ENCODE measurements at places on chromosomes 5 and 9. TPM values are rescaled to one million over a fixed set of nuclear protein-coding genes. Genes with fewer than 3 reads are reported as not detected.

Gene SLC6A19
- total RNA-seq, result not detected

DNA sequence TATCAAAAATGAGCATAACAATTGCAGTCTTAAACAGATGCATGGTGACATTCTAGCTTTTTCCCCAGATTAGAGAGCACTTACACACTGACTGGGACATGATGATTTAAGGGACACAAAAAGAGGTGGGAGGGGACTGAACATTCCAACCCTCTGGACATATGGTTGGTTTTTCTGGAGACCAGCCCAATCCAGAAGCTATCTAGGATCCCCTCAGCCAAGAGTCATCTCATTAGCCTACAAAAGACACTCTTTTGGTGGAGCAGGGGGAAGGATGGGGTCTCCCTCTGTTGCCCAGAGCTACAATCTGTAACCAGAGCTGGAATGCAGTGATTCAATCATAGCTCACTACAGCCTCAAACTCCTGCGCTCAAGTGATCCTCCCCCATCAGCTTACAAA lies 97.3 kb upstream of the IQGAP2 start:
- DNase-seq, result no peak

Gene ADRB2
- total RNA-seq, result 5.8 TPM

Gene PTGS1
- total RNA-seq, result 37.3 TPM

Gene GALNT12
- total RNA-seq, result 0.91 TPM

DNA sequence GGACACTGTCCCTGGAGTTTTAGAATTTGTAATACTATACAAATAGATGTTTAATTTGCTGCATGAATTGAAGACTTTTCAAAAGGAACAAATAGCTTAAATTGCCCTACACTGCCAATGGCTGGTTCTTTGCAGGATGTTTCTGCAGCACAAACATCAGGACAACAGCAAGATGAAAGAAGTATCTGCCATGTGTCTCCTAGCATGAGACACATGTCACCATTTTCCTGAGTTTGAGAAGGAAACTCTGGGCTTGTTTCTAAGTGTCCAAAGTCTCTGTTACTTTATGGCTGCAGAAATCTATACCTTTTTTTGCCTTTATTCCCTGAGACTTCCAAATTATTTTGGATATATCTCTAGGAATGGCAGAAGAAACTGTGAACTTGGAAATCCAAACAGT lies 623 bp upstream of the OR13F1 start:
- no peak for DNase-seq

- no peak for DNase-seq
Measured at GRCh38 chr9:13689925-13690324, 410.4 kb upstream of the MPDZ start.

- DNase-seq, result no peak
Measured at GRCh38 chr5:72021651-72022357, 85.5 kb upstream of the MAP1B start.

Gene SPATA24
- total RNA-seq, result 9.0 TPM
